ENCODE measurements at places on chromosomes 5 and 9.

GRCh38 chr5:11182441-11183080 lies 421.5 kb upstream of the DAP start:
- DNase-seq, result peak; percentile 46

- DNase-seq, result no peak
Measured at GRCh38 chr9:8832955-8833354, 1033.4 kb upstream of the DMAC1 start.

DNA sequence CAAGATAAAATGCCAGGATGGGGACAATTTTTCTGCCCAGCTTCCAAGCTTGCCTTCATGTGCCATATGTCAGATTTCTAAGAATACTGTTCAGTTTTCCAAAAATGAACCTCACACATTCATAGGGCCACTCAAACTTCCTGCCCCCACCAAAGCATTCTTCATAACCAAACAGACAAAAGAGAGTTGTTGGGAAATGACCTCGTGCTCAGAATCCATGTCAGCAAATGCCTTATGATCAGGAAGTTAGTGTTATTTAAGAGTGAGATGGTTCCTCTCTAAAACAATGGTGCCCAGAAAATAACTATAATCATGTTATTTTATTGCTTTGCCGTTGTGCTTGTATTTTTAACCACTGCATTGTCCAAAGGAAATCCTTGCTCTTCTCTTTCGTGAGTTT lies 208.2 kb downstream of the ZNF608 start:
- DNase-seq, result no peak

GRCh38 chr9:117188394-117188793 lies 226.5 kb downstream of the ASTN2 start:
- DNase-seq, result no peak

DNA sequence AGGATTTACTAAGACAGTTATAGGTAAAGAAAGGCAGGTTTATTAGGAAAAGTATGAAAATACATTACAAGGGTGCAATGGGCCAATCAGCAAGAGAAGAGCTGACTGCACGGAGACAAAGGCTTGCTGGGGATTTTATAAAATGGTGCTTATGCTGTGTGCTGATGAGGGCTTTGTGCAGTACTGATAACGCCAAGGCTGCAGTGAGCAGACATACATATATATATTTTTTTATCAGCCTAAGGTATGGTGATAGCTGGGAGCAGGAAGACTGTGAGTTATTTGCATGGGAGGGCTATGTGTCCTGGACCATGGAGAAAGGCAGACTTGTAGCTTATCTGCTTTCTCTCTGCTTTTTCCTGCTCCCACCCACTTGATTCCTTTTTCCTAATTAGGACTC lies 208.1 kb upstream of the ACTBL2 start:
- DNase-seq, result no peak

- no peak for DNase-seq
Measured at GRCh38 chr5:146909255-146910068, 30.9 kb upstream of the PPP2R2B start.

- no peak for DNase-seq
Measured at GRCh38 chr9:97136421-97136820, 97.5 kb upstream of the CTSV start.

DNA sequence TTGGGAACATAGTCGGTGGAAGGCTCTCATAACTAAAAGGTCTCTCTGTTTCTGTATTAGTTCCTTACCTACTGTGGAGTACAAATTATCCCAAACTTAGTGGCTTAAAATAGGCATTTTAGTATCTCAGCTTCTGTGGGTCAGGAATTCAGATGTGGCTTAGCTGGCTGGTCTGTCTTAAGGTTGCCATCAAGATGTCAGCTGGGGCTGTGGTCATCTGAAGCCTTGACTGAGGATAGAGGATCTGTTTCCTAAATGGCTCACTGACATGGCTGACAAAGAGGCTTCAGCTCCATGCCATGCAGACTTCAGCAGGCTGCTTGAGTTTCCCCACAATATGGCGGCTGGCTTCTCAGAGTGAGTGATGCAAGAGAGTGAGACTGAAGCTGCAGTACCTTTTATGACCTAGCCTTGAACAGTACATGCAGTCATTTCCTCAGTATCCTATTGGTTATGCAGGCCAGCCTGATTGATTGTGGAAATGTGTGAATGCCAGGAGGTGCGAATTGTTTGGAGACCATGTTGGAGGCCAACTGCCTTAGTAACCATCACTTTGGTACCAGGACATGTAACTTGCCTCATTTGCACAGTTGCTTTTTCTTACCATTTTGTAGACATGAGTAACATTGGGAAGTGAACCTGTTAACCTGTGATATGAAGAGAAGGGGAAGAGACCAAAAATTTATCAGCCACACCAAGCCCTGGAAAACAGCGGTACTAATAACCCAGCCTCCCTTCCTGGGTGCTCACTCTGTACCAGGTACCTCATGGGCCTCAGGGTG lies 152.8 kb upstream of the IER5L start:
- no peak for DNase-seq

GRCh38 chr5:142017832-142018427 lies 5.1 kb upstream of the GNPDA1 start:
- DNase-seq, result no peak

DNA sequence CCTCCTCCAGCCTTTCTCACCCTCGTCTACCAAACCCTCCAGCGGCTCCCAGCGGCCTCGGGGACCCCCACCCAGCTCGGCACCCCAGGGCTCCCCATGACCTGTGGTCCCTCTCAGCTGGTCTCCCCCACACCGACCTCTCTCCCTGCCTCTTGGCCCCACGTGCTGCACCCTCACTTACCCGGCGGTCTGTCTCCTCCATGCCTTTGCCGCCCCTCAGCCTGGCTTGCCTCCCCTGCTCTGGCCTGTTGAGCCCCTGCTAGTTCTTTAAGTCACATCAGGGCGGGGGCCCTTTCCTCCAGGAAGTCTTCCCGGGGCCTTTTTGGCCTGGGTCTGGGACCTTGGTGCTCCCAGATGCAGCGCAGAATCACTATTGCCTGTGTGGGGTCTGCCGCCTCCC lies 81.5 kb downstream of the LMX1B start:
- DNase-seq, result no peak

DNA sequence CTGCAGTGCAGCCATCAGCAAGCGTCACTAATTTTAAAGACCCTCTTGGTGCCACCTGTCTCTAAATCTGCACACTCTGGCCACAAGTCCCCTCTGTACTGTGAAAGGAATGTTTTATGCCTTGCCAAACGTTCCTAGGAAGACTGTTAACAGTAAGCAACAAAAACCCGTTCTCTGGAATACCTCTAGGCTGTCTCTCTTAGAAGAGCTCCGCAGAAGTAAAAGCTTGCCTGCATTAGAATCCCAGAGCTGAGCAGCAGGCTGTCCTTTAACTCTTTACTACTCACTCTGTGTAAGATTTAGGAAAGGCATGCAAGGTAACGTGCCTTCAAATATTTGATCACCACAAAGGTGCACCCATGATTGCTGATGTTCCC lies 53.9 kb upstream of the C9orf72 start:
- DNase-seq, result no peak

- DNase-seq, result no peak
Measured at GRCh38 chr5:445591-445990, 2.6 kb downstream of the EXOC3 start.

GRCh38 chr9:113606510-113606909 lies 143.0 kb downstream of the RGS3 start:
- DNase-seq, result no peak

GRCh38 chr5:97751540-97751939 lies 568.5 kb upstream of the RIOK2 start:
- DNase-seq, result no peak

- peak; percentile 8 for DNase-seq
Measured at GRCh38 chr5:28967848-28968247, 1929.5 kb upstream of the CDH9 start.

DNA sequence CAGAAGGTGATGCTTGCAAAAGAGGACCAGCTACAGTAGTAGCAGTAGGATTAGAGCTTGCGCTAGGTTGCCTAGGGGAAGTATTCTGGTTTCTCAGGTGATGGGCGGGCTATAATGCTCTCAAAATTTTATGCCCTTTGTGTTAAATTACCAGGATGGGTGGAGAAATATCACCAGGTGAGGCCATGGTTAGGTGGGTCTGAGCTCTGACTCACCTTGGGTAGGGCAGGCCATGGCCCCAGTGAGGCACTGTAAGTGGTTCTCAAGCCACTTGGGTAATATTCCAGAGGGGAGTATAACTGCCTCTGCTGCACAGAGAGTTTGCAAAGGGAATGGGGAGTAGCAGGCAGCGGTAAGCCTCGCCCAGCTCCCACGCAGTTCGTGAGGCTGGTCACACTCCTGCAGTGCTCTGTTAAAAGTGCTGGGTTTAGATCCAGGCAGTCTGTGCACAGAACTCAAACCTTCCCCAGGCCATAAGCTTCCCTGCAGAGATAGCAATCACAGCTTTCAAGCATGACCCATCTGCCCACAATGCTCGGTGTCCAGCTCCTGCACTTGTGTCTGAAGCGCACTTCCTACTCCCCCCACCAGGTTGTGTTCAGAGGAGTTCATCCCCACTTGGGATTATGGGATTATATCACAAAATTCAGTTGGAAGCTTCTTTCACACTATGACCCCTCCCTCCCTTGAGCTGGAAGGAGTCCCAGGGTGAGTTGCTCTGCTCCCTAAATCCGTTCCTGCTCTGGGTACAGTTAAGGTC lies 575.0 kb downstream of the CHSY3 start:
- no peak for DNase-seq

DNA sequence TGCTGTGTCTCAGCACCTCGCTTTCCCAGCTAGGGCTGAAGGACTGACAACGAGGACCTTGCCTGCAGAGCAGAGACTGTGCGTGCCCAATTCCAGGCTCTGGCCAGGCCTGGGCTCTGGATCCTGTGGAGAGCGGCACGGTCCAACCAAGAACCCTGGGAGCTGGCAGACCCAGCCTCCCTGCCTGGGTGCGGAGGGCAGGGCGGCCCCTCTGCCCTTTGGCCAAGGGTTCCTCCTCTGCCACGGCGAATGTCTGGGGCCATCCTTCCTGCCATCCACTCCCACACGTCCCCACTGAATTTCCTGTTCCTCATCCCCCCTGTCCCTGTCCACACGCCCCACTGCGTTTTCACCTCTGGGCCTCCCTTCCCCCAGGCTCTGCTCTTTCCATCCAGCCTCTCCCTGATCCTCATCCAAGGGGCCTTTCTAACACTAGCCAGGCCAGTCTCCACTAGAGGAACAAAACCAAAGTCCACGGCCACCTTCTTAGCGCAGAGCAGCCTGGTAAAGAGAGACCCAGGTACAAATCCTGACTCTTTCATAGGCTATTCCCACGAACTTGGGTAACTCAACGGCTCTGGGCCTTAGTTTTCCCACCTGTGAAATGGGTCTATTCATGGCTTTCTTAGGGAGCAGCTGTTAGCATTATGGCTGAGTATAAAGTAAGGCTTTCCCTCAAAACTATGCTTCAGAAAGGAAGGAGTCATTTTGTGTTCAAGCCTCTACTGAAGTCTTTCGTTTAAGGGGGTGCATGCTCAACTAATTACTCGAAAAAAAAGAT lies 95.5 kb upstream of the PHYKPL start:
- no peak for DNase-seq

GRCh38 chr9:7841831-7842230 lies 42.3 kb upstream of the DMAC1 start:
- no peak for DNase-seq

DNA sequence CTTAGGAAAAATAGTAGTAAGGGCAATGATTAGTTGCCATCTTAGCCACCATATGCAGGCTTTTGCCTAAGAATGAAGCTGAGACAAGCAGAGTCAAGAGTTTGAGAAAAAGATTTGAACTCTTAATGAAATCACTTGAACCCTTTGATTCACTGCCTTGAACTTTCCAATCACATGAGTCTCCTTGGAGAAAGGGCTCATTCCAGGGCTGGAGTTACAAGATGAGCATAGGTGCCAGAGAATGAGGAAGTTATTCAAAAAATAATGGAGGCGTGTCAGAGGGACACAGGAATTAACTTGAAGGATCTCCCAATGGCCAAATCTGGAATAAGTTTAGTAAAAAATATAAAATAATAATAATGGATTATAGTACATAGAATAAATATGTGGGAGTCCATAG lies 35.3 kb downstream of the MAT2B start:
- DNase-seq, result no peak

DNA sequence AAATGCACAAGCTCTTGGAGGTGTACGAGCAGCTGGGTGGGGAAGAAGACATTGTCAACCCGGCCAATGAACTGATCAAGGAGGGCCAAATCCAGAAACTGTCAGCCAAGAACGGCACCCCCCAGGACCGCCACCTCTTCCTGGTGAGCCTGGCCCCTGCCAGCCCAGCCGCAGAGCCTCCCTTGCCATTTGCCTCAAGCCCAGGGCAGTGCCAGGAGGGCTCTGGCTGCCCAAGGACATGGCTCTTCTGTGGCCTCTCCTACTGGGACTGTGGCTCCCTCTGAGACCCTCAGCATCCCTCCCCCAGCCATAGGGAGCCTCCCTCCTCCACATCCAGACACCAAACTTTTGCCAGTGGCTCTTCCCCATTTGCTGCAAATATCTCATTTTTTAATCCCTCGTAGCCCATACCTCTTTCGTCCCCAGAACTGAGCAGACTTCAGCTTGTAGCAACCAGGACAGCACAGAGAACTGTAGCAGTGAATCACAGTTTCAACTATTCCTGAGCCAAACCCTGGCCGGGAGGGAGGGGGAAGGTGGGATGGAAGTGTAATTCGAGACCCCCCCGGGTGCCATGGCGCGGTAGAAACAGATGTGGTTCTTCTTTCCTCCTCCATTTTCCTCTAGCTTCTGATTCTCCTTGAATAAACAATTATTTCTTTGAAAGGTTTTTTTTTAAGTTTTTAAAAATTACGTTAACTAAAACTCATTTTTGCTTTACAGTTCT lies 44.5 kb upstream of the SUSD3 start:
- no peak for DNase-seq

DNA sequence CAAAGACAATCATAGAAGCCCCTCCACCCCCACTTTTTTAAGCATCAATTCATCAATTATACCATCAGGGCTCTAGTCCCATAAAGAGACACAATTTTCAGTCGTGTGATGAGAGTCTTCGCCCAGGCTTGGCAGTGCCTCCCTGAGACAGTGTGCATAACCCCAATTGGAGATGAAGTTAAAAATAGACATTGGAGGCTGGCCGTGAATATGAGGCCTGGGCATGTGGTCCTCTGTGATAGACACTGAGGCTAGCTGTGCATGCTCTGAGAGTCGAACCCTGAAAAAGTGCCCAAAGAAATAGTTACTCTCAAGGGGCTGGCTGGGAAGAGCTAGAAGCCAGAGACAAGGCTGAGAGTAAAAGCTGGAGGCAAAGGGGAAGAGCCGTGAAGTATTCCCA lies 248.6 kb upstream of the NR4A3 start:
- no peak for DNase-seq

- DNase-seq, result no peak
Measured at GRCh38 chr5:181127907-181128626, 2.9 kb downstream of the OR2V1 start.

DNA sequence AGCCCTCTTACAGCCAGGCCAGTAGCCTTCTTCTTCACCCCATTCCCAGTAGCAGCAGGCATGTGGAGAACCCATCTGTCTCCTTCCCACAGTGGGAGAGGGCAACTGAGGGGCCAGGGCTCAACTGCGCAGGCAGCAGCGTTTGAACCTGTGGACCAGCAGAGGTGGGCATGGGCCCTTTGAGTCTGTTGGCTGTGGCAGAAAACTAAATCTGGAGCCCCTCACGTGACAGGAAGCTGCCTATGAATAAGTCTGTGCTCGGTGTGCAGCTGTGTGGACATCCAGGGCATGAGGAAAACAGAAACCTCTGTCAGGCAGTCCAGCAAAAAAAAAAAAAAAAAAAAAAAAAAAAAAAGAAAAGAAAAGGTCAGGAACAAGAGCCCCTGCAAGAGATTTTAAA lies 189.2 kb upstream of the NR3C1 start:
- DNase-seq, result no peak
